ENCODE measurements at places on chromosomes 2 and 18.
A peak's percentile ranks its signal among the peaks of the same experiment; 100 is the strongest.

GRCh38 chr2:69067026-69067630 is 54.1 kb downstream of the ANTXR1 start:
- no peak for DNase-seq

GRCh38 chr2:146916914-146917313 is 927.9 kb upstream of the ACVR2A start:
- DNase-seq = no peak

- no peak for DNase-seq
These were observed 533 bp downstream of the HPCAL1 start for GRCh38 chr2:10303181-10303693.

- no peak for DNase-seq
These were observed 65.8 kb downstream of the KCTD1 start for GRCh38 chr18:26482569-26482968.

DNA sequence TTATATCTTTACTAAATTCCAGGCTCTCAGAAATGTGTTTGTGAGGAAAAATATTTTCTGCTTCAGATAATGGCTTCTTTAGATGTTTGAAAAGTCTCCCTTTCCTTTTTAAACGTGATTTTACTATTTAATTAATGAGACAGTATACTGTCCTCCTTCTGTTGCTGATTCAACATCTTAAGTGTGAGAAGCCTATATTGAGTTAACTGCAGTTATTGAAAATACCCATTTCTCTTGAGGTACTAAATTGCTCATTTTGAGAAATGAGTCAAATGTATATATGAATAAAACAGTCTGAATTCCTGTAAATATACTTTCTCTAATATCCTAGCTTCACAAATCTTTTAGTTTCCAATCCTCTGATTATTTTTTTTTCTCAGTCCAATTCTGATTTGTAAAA is 470.2 kb downstream of the PTPRM start:
- DNase-seq = no peak

GRCh38 chr2:138078153-138078552 is 113.9 kb downstream of the HNMT start:
- peak; percentile 28 for DNase-seq

DNA sequence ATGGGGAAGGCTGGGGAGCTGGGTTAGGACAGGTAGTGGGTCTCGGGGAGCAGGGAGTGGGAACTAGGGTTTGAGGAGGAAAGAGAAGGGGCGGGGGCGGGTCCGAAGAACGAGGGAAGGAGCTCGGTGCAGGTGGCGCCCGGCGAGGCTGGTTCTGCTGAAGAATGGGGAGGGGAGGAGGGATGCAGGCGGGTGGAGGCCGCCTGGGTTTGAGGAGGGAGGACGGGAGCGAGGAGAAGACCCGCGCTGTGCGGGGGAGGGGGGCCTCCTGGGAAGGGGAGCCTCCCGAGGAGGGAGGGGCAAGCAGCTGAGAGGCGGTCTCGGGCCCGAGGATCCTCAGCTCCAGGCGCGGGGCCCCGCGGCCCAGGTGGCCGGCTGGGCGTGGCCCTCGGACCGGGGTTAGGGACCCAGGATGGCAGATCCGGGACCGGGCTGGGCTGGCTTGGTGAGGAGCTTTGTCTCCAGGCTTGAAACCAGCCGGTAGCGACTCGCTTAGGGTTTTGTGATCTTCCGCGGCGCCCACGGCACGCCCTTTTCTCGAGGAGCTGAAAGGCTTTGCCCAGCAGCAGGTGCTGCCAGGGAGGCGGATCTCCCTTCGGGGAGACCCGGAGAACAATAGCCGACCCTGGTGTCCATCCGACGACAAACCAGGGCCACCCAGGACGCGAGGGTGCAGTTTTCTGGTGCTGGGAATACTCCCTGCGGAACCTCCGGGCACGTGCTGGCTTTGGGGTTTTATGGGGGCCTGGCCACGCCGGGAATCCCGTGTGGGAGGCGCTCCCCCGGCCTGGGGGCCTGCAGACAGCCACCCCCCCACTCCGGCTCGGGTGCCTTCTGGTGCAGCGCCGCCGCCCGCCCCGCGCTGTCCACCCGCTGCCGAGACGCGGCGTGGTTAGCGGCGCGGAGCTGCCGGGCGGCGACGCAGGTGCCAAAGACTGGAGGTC is 1.4 kb downstream of the DPYSL5 start:
- no peak for DNase-seq

GRCh38 chr18:62982600-62983251 is 267.4 kb downstream of the PHLPP1 start:
- peak; percentile 60 for DNase-seq

DNA sequence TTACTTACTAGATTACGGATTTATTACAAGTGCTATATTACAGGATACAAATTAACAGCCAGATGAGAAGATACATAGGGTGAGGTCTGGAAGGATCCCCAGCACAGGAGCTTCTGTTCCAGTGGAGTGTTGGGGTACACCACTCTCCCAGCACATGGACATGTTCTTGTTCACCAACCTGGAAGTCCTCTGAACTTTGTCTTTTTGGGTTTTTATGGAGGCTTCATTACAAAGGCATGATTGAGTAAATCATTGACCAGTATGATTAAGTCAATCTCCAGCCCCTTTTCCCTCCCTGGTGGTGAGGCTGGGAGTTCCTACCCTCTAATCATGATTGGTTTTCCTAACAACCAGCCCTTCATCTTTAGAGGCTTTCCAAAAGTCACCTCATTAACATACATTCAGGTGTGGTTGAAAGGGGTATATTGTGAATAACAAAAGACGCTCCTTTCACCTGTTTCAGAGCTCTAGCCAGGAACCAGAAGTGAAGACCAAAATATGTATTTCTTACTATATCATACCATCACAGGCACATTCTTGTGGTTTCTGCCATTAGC is 38.3 kb downstream of the APLF start:
- no peak for DNase-seq

DNA sequence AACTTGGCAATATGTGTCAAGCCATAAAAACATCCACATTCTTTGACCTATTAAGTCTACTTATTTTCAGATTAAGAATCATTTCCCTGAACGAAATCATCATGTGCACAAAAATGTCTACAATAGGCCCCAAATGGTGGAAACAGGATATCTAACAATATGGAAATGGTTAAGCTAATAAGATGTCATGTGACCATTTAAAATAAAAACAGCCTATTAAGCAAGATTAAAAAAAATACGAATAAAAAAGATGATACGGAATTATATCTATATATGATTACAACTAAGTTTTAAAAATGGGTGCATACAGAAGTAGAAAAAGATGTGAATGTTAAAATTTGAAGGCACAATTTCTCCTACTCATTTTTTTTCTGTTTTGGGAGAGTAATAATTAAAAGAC is 118.6 kb upstream of the ACVR1C start:
- no peak for DNase-seq

DNA sequence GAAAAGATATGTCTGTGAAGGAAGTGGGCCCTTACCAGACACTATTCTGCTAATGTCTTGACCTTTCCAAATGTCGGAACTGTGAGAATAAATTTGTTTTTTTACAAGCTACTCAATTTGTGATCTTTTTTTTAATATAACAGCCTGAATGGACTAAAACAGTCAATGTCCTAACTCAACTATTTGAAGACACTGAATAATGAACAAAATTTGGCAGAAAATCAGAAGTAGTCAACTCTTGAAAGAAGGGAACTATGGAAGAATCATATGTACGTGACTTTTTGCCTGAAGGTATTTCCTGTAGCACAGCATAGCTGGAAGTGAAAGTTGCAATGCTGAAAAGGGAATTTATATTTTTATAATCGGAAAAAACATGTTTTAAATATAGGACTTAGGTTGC is 351.8 kb upstream of the TFPI start:
- DNase-seq = no peak

GRCh38 chr2:134365356-134365755 is 111.5 kb downstream of the MGAT5 start:
- no peak for DNase-seq
